Activated CD8-positive, alpha-beta memory T cell treated with anti-CD3 and anti-CD28 coated beads for 1 hour (primary cell): ENCODE measurements at places on chromosomes 12 and 14.

- DNase-seq, result no peak
Observed at GRCh38 chr14:73816393-73816816, 35.2 kb upstream of the PTGR2 start.

GRCh38 chr14:97802430-97803373 is 1005.5 kb downstream of the VRK1 start:
- DNase-seq, result no peak

GRCh38 chr12:22312336-22312735 is 22.2 kb downstream of the ST8SIA1 start:
- no peak for DNase-seq

- no peak for DNase-seq
Observed at GRCh38 chr12:111268738-111269572, 99.9 kb downstream of the PHETA1 start.

GRCh38 chr14:49934646-49935045 is 41.8 kb downstream of the ARF6 start:
- DNase-seq, result no peak

DNA sequence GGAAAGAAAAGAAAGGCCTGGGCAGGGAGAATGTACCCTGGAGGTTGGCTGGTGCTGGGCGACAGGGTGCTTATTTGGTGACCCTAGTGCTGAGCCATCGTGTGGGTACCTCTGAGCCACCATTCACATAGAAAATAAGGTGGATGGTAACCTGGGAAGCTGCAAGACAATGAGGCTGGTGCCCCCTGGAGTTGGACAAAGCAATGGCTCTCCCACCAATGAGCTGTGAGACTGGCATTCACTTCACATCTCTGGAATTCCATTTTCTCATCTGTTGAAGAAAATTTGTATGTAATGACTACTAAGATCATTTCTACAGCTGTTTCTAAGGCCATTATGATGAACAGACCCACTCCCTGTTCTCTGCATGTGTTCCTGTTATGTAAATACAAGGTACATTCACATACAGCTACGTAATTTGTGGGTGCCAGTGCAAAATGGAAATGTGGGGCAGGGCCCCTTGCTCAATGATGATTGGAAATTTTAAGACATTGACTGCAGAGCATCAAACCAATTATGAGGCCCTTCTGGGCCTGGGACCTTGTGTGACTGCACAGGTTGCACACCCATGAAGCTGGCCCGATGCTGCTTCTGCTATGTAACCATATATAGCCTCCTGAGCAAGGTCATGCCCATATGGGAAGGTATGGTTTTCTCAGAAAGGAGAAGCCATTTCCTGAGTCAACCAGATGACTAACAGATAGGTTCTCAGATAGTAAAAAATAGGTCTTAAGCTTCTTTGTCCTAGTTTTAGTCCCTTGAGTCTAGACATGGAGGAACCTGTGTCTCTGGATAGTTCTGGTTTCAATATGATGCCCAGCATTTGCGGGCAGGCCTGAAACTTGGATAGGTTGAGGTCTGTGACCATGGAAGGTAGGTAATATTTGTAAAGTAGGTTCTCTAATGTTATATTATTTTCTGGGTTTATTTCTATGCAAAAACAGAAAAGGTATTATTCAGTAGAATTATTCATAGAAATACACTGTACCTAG is 63.4 kb upstream of the IGF1 start:
- no peak for DNase-seq

DNA sequence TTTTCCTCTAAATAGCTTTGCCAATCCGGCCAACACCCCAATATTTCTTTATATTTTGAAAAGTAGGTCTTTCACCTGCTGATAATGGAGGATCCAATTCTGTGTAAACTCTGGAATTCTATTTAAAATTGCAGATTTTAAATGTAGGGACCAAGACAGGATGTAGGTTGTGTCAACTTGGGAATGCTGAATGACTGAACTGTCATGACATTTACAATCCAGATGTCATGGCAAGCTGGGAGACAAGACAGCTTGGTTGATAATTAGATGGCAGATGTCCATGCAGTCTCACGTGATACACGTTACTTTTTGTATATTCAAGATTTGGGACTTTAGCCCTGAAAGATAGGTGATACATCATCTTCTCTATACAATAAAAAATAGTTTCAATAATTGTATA is 477.2 kb downstream of the DIO2 start:
- no peak for DNase-seq

GRCh38 chr12:50708631-50709030 is 55.3 kb upstream of the ATF1 start:
- DNase-seq, result no peak
